ENCODE measurements at places on chromosomes 3 and 15.

- DNase-seq: no peak
Measured at GRCh38 chr3:46679681-46680080, 13.8 kb downstream of the ALS2CL start.

DNA sequence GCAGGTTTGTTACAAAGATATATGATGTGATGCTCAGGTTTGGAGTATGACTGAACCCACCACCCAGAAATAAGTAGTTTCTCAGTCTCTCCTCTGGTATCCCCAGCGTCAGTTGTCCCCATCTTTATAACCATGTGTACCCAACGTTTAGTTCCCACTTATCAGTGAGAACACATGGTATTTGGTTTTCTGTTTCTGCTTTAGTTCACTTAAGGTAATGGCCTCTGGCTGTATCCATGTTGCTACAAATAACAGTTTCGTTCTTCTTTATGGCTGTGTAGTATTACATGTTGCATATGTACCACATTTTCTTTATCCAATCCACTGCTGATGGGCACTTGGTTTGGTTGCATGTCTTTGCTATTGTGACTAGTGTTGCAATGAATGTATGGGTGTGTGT, 132.3 kb downstream of the LMLN start:
- DNase-seq: no peak

GRCh38 chr3:10204921-10205320, 40.2 kb downstream of the IRAK2 start:
- DNase-seq: no peak

- DNase-seq: no peak
Measured at GRCh38 chr3:51955893-51956770, 951 bp downstream of the GPR62 start.

GRCh38 chr3:132037581-132037980, 2.8 kb upstream of the CPNE4 start:
- DNase-seq: no peak
